Stimulated activated CD4-positive, alpha-beta T cell treated with anti-CD3 and anti-CD28 coated beads, Interleukin-15, amount 100 ng/mL, for 1 hour (primary cell): ENCODE measurements at places on chromosomes 6 and 20.

- no peak for DNase-seq
These were observed 512 bp downstream of the TTBK1 start for GRCh38 chr6:43243664-43244321.

GRCh38 chr6:140500849-140501248 lies 1126.4 kb upstream of the CITED2 start:
- no peak for DNase-seq

- DNase-seq, result no peak
These were observed 538.5 kb downstream of the CD83 start for GRCh38 chr6:14656078-14656521.

- no peak for DNase-seq
These were observed 22.0 kb downstream of the DNPH1 start for GRCh38 chr6:43207286-43207685.

DNA sequence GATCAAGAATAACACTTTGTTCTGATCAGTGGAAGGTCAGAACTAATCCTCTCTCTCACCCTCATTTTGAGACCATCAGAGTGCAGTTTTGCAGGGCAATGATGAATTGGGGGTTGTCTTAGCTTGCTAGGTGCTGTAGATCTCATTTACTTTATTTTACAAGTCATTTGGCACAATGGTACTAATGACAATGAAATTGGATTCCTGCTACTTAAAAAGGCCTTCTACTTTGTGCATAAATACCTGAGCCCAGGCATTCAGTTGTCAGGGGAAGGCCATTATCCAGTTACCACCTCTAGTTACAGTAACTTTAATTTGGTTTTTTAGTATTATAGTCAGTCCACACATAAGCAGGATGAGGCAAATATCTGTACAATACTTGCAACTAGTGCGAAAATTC lies 240.0 kb downstream of the HDGFL1 start:
- DNase-seq, result no peak

DNA sequence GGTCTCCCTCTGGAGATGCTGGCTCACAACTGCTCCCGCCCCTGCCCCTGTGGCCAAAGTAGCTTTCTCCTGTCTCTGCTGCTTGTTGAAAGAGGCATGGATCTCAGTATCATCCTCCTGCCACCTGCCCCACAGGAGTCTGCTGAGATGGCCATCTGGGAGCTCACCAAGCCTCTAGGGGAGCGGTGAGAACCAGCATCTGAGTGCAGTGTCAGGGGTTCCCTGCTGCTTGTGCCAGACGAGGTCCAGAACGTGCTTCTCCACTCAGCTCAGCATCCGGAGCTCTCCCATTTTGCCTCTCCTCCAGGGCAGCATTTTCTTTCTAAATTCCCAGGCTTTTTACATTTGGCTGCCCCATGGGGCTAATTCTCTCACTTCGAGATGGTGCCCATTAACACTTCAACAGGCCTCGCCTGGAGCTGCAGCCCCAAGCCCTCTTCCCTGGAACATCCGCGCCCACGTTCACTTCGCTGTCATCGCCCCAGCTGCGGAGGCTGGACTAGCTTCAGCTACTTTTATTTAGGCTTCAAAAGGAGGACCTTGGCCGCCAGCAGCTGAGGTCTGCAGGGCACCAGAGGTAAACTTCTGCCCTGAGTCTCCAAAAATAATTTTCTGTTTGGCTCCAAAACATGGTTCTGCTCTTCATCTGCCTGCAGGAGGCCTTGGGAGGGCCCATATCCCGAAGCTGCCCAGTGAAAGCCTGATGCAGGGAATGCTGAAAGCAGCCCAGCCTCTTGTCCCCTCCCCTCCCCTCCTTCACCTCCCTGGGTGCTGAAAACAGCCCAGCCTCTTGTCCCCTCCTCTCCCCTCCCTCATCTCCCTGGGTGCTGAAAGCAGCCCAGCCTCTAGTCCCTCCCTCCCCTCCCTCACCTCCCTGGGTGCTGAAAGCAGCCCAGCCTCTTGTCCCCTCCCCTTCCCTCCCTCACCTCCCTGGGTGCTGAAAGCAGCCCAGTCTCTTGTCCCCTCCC lies 25.2 kb upstream of the MLN start:
- DNase-seq, result no peak

DNA sequence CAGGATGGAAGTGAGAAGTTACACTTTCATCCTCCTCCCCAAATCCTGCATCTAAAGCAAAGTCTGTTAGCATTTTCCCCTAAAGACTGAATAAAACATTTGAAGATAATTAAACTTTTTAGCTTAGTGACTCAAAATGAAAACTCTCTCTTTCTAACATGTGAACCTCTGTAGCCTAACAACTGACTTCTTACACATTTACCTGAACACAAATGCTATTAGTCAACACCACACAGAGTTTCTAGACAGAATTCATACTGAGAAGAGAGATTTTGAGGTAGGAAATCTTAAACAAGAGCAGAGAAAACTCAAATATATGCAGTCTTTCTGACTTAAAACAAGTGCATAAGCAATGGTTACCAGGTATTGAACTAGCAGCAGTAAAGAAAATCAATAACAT lies 149.9 kb upstream of the SMLR1 start:
- no peak for DNase-seq

- no peak for DNase-seq
These were observed 136.0 kb downstream of the CCDC170 start for GRCh38 chr6:151629791-151630190.

- no peak for DNase-seq
These were observed 24.7 kb downstream of the WDR27 start for GRCh38 chr6:169677096-169677495.

GRCh38 chr6:33132081-33132524 lies 56.3 kb downstream of the HLA-DPB1 start:
- DNase-seq, result no peak

DNA sequence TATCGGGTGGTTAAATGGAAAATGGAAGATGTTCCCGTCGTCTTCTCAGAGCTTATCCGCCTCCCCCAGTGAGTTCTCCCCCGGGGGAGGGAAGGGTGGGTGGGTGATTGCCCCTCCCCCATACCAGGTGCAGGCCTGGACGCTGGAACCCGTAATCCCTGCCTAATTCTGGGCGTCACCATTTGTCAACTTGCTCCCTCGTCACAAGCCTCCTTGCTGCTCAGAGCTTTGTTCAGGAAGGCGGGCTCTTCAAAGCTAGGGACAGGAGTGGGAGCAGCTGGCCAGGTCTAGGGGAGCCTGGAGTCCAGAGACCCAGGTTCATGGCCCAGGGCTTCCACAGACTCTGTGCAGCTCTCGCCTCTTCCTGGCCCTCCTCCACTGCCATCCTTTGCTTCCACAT lies 25.6 kb downstream of the CDH22 start:
- DNase-seq, result no peak

- no peak for DNase-seq
These were observed 10.0 kb upstream of the HLA-DOA start for GRCh38 chr6:33019372-33019771.

- DNase-seq, result no peak
These were observed 54.3 kb downstream of the PPP1R14C start for GRCh38 chr6:150196942-150197745.

- no peak for DNase-seq
These were observed 350.1 kb upstream of the TSHZ2 start for GRCh38 chr20:52622081-52622480.

- peak; percentile 12 for DNase-seq
These were observed 43.0 kb upstream of the TMEM200A start for GRCh38 chr6:130322673-130323268.

GRCh38 chr6:31126396-31127175 lies 6.3 kb upstream of the CDSN start:
- no peak for DNase-seq

DNA sequence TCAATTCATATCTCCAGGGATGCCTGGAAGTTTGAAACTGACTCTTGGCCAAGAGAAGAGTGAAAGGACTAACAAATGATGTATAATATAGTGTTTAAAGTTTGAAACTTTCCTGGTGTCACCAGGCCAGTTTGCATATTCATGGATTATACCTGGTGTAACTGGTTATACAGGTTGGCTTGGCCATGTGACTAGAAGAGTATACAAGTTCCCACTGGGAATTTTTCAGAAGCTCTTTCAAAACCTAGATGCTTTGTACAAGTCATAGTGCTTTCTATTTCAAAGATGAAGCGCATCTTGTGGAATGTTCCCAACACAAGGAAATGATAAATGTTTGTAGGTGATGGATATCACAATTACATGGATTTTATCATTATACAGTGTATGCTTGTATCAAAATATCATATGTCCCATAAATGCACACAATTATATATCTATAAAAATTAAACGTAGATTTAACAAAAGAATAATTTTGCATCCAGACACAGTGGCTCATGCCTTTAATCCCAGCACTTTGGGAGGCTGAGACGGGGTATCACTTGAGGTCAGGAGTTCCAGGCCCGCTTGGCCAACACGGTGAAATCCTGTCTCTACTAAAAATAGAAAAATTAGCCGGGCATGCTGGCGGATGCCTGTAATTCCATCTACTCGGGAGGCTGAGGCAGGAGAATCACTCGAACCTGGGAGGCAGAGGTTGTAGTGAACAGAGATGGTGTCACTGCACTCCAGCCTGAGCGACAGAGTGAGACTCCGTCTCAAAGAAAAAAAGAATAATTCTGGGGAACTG lies 1420.2 kb downstream of the GRIK2 start:
- DNase-seq, result no peak

GRCh38 chr6:146595972-146596731 lies 2.6 kb upstream of the ADGB start:
- no peak for DNase-seq

GRCh38 chr6:6975459-6976111 lies 132.2 kb upstream of the RREB1 start:
- DNase-seq, result no peak

DNA sequence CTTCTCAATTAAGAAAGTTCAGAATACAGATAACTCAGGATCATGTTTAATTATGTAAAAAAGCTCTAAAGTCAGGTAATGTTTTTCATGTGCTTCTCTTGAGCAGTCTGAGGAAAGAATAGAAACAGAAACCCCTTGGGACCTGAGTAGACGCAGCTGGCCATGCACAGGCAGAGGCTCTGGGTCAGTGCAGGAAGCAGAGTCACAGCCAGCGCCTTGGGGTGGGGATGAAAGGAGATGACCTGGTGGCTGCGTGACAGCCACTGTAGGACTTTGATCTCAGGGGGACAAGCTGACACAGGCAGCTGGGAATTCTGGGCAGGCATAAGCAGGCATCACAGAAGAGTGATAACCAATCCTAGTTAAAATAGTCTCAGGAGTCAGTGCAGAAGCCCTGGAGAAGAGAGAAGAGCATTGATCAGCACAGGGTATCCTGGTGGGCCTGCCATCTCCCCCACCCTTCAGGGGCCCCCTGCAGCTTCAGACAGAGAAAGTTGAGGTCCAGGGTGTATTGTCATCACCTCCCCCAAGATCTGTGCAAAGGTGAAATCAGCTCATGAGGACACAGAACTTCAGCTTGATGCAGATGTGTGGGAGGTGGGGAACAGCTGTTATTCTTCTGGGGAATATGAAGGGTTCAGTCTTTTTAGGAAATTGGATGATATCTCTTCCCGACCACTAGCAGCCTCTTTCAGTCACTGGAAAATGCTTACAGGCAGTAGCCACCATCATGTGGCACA lies 6.4 kb downstream of the HLA-DQB1 start:
- no peak for DNase-seq

DNA sequence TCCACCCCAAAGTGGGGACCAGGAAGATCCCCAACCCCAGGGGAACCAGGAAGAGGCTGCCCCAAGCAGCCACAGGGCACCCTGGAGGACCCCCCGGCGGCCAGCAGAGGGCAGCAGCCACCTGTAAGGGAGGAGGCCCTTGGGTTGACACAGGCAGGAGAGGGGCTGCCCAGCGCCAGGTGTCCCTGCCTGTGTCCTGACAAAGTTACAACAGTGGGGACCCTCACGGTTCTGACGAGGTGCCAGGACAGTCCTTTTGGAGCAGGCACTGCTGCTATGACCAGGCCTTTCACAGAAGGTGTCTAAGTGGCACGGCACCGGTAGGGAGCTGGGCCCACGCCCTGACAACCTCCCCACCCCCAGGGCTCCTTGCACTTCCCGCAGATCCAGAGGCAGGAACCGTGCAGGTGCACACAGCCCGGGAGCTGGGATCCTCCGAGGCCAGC lies 176.7 kb downstream of the BMP7 start:
- DNase-seq, result peak; percentile 45

DNA sequence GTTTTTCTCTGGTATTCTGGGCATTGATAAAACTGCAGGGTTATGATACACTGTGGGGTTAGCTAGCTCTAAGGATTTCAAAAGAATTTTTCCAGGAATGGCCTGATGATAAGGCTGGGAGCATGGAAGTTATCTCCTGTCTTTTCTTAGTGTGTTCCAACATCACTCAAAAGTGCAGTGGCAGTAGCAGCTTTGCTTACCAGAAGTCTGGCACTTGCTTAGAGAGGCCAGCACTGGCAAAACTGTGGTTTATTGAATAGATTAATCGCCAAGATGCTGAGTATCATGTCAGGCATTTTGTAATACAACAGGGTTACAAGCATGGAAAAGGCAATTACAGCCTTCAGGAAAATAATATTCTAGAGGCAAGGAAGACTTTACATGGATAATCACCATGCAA lies 719.5 kb upstream of the GJE1 start:
- no peak for DNase-seq

GRCh38 chr20:43559147-43559987 lies 540 bp downstream of the SGK2 start:
- DNase-seq, result no peak

- no peak for DNase-seq
These were observed 38.2 kb downstream of the CAP2 start for GRCh38 chr6:17431581-17431980.

DNA sequence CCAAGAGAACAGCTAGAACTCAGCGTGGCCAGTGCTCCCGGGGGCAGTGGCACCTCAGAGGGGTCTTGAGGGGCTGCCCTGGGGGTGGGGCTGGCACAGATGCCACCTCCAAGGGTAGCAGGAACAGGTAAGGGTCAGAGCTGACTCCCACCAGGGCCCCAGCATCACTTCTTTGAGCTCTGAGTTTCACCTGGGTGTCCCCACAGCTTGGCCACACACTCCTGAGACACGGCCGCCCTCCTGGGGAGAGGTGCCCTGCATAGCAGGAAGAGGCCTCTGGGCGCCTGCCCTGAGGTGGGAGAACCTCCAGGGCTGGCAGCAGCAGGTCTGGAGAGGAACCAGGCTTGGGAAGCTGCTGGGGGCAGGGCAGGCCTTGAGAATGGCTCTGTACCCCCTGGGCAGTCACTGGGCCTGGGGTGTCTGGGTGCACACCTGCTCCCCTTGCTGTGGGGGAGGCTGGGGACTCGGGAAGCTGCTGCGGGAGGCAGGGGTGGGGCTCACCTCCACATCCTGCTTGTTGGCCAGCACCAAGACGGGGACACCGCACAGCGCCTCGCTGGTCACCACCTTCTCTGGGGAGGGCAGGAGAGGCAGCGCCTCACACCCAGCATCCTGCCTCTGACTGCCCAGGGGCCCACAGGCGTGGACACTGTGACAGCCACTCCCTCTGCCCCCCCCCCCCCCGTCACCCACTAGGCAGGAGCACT lies 5.0 kb downstream of the TNFRSF6B start:
- no peak for DNase-seq

- peak; percentile 19 for DNase-seq
These were observed at the start of gene SLC23A2 for GRCh38 chr20:5001174-5002076. Gene SLC23A2, minus strand, starts transcription at chr20:5001510. Its CDS starts 68,948 bp downstream, at chr20:4932562.

- DNase-seq, result no peak
These were observed 25.5 kb upstream of the ASXL1 start for GRCh38 chr20:32332614-32333013.

- no peak for DNase-seq
These were observed 81.4 kb downstream of the LAMA2 start for GRCh38 chr6:128964233-128964755.
